ENCODE measurements at places on chromosomes 6 and 20. TPM values are rescaled to one million over a fixed set of nuclear protein-coding genes. Genes with fewer than 3 reads are reported as not detected.
A peak's percentile ranks its signal among the peaks of the same experiment; 100 is the strongest.

PROKR2 gene
- not detected for total RNA-seq

RAET1E gene
- total RNA-seq, result 0.79 TPM

RCAN2 gene
- total RNA-seq, result 254 TPM

COL11A2 gene
- total RNA-seq, result 1.9 TPM

AP5S1 gene
- total RNA-seq, result 10.2 TPM

TUBB1 gene
- 0.30 TPM for total RNA-seq

ARMH2 gene
- not detected for total RNA-seq

GRCh38 chr6:71463061-71463460 is 174.4 kb downstream of the OGFRL1 start:
- DNase-seq, result no peak

DNA sequence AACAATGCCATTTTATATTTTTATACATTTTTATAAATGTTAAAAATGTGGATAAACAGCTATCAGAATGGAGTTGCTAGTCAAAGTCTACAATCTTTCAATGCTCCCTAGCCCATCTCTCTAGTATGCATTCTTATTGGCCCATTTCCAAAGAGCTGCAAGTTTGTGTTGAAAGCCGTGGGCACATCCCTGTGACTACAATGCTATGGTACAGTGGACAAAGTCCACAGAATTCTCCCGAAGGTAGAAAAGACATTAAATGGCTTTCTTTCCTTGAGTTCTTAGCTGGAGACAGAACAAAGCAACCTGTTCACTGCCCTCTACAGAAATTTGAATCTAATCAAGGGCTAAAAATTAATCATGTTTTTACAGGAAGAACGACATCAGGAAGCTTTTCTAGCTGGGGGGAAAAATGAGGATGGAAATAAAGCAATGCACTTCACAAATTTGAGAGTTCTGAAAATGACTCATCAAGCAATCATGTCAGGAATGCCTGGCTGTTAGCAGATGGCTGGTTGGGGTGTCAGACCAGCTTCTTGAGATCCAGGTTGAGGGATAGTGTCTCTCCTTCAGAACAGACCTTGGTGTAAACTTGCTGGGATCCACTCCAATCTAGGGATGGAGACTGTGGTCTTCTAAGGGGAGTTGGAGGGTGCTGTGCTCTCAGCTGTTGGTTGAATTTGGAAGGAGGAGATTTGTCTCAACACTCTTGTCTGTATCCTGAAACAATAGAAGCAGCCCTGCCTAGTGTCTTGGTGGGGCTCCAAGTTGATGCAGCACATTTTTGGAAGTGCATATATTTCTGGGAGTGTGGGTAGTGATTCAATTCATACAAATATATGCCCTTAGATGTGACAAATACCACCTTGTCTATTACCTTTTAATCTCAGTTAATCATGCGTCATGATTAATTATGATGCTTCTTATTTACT is 143.4 kb upstream of the PHACTR1 start:
- no peak for DNase-seq

DNA sequence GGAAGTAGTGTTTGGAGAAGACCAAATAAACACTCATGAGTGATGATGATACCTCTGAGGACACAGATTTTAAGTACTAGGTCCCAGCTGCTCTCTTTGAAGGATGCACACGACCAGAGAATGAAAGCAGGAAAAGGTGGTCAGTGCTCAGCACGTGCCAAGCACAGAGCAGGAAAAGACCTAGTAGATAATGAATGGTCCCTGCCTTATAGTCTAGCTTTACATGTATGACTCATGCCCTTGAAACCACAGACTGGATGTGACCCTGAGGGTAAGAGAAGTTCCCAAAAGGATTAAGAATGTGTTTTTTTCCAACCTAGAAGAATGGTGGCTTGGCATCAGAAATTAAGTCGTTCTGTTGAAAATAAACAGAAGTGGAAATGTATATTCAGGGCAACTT is 2.8 kb upstream of the MC3R start:
- no peak for DNase-seq

DNA sequence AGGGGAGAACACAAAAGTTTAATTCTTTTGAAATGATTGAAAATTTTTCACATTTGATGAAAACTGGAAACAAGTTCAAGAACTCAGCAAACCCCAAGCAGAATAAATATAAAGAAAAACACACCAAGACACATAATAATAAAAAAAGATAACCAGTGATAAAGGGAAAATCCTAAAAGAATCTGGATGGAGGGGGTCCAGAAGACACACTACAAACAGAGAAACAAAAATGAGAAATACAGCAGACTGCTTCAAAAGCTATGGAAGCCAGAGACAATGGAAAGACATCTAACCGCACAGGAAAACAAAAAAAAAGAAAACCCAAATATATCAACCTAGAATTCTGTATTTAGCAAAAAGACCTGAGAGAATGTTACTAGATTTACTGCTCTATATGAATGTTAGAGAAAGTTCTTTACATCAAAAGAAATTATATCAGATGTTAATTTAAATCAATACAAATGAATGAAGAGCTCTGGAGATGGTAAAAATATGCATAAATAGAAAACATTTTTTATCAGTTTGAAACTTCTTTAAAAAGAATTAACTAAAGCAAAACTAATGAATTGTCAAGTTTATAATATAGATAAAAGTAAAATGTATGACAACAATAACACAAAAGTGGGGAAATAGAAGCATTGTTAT is 310.7 kb upstream of the PREP start:
- no peak for DNase-seq

GRCh38 chr20:44810391-44811149 is at the start of gene RIMS4:
RIMS4 (minus strand) TSS chr20:44810546; CDS start chr20:44810271, 275 bp downstream.
- no peak for DNase-seq

DNA sequence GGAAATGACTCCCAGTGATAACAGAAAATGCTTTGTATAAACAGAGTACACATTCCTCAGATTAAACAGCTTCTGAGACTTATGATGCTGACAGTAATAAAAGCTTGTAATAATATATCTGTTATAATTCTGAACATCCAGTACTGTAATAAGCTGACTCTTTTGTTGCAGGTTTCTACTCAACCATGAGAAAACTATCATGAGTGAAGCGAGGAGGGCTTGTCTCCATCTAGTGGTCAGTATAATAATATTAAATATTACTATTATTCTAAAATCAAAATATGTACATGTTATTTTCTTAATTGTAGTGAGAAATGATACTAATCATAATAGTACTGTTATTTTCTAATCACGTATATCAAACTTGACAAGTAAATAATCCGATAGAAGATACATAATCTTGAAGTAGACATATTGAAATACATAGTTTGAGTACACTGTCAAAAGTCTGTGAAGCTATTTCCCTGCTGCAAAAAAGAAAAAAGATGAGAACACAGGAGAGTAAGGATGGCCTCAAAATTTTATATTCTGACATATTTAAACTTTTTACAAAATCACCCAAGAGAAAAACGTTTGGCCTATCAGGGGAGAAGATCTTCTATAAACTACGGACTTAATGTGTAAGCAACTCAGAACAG is 183.1 kb downstream of the MOXD1 start:
- DNase-seq, result no peak

GRCh38 chr6:30510419-30511168 is 21.3 kb downstream of the HLA-E start:
- DNase-seq, result no peak

DNA sequence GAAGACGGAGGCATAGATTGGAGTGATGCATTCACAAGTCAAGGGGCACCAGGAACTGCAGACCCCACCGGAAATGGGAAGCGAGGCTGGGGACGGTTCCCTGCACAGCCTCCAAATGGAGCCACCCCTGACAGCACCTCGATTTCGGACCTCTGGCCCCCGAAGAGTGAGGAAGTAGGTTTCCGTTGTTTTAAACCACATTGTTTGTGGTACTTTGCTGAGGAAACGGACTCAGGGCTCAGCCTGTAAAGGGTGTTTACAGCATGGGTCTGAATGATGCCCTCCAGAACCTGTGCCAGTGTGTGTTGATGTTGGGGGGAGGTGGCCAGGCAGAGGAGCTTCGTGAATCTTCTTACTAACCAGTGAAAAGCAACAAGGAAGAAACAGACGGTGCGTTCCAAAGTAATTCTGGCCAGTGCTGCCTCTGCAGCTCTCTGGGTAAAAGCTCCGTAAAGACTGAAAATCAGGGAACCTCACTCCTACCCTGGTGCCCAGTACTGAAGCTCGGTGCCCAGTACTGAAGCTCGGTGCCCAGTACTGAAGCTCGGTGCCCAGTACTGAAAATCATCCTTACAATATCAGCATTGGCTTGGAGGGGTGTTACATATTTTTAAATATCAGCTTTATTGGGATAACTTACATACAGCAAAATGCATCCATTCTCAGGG is 30.1 kb upstream of the CCR6 start:
- DNase-seq, result no peak

- no peak for DNase-seq
These were observed 339.0 kb downstream of the NRN1 start for GRCh38 chr6:5667737-5668136.

GRCh38 chr6:12333128-12333527 is 43.0 kb downstream of the EDN1 start:
- no peak for DNase-seq

- no peak for DNase-seq
These were observed 58.0 kb downstream of the ZFAND3 start for GRCh38 chr6:37877373-37878149.

DNA sequence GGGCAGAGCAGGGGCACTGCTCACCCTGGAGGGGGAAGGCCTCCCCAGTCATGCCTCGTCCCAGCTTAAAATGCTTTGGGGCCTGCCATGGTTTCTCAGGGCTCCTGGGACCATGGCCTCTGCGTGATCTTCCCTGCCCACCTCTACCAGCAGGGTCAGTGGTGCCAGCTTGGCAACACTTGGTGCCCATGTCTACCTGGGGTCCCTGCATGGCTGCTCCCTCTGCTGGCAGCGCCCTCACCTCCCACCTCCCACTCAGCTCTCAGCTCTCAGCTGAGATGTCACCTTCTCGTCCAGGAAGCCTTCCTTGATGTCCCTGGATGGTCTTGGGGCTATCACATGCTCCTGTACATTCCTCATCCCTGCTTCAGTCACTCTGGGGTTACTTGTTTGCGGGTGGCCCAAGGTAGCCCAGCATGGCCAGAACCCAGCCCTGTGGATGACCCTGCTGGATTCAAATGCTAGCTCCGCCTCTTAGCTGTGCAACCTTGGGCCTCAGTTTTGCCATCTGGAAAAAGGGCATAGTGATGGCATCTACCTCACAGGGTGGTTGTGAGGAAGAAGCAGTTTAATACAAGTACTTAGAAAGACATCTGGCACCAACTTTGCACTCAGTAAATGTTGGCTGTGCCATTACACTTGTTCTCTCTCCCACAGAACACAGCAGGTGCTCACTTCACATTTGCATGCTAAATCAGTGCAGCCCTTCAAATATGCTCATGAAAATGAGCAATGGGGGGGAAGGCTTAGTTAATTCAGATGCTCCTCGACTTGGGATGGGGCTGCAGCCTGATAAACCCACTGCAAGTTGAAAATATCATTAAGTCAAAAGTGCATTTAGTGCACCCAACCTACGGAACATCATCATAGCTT is 53.5 kb upstream of the PTPN1 start:
- DNase-seq, result no peak

DNA sequence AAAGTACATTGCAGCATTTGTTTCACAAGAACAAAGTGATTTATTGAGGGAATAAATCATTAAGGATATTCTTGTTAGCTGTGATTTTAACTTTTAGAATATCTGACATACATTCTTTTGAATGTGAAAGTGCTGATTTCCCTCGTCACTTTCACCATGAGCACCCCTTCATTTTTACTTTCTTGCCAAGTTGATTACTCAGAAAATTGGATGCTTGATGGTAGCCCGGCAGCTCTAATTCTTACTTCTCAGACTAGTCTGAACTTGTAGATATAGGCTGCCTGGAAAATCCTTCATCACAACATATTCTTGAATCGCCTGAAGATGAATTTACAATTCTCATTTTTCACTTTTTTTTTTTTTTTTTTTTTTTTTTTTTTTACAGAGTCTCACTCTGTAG is 147.1 kb upstream of the SMLR1 start:
- no peak for DNase-seq

- DNase-seq, result no peak
These were observed 11.3 kb downstream of the NOX3 start for GRCh38 chr6:155444120-155444917.

- no peak for DNase-seq
These were observed 234.7 kb upstream of the ECI2 start for GRCh38 chr6:4370066-4370465.

DNA sequence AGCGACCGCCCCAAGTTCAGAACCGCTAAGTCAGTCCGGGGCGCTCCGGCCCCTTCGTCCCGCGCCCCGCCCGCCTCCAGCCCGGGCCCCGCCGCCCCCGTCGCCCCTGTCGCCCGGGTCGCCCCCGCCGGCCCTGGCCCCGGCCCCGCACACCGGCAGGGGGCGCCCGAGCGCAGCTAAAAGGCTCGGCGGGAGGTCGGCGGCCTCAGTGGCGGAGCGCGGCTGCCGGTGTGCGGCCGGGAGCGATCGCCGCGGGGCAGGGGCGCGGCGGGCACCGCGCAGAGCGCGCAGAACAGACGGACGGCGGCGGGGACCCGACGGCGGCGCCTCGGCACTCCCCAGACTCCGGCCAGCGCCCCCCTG is at the start of gene FNDC1:
FNDC1 (plus strand) TSS at position 208 of the 363 bp plus-strand sequence. CDS start 197 bp downstream, outside the sequence.
- DNase-seq, result peak; percentile 80

DNA sequence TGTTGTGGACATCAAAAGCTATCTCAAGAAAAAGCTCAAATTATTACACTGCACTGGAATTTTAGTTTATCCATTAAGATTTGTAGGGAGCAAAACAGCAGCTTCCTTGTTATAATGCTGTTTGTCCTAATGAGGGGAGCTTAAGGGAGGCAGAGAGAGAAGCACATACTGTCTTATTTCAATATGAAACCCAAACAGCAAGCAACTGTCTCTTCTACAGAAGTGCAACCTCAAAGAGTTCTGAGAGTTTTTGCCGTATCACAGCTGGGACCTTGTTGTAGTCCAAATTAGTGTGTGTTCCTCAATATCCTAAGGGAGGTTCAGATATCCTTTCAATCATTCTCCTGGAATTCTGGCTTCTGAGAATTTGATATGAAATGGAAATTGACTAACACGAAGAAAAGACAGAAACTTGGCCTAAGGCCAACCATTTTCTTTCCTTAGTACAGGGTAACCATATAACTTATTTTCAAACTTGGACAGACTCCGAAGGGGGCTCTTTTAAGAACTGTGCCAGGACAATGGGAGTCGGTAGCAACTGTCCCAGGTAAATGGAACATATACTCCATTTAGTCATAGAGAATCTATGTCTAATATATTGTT is 149.3 kb upstream of the CCN2 start:
- DNase-seq, result no peak

All from left ventricle myocardium superior (tissue), 1 donor.